Activated naive CD4-positive, alpha-beta T cell treated with Interleukin-2 at 50 U/mL for 16 hours (primary cell): ENCODE measurements at places on chromosomes 13 and 19.

DNA sequence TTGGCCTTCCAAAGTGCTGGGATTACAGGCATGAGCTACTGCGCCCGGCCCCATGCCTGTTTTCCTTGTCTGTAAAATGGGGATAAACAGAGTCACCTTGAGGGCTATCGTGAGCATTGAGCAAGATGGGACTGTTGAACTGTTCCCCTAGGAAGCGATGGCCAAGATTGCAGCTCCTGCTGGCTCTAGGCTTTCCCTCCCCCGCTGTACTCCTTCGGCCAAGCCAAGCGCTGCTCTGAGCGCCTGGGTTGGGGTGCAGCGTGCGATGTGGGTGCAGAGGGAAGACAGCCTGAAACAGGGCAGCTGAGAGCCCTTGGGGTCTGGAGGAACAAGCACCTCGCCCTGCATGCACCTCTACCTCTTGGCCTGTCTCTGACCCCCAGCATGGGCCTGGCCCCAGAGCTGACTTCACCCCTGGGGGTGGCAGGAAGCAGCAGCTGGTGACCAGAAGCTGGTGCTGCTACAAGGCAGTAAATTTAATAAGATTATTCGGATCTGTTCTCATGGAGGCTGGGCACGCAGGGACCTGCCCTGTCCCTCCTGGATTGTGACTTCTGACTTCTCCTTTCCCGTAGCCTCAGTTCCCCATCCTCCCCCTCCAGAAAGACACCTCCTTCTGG, 5.3 kb downstream of the GNG8 start:
- no peak for DNase-seq

GRCh38 chr13:56713656-56714055, 427.1 kb upstream of the PRR20A start:
- no peak for DNase-seq

DNA sequence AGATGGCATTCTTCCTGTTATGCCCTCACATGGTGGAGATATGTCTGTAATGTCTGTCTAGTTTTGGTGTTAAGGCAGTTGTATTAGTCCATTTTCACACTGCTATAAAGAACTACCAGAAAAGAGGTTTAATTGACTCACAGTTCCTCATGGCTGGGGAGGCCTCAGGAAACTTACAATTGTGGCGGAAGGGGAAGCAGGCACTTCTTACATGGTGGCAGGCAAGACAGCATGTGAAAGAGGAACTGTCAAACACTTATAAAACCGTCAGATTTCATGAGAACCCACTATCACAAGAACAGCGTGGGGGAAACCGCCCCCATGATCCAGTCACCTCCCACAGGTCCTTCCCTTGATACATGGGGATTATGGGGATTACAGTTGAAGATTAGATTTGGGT, 3.2 kb downstream of the ZNF441 start:
- DNase-seq = no peak

- no peak for DNase-seq
Measured at GRCh38 chr13:48161530-48162179, 66.8 kb upstream of the MED4 start.

DNA sequence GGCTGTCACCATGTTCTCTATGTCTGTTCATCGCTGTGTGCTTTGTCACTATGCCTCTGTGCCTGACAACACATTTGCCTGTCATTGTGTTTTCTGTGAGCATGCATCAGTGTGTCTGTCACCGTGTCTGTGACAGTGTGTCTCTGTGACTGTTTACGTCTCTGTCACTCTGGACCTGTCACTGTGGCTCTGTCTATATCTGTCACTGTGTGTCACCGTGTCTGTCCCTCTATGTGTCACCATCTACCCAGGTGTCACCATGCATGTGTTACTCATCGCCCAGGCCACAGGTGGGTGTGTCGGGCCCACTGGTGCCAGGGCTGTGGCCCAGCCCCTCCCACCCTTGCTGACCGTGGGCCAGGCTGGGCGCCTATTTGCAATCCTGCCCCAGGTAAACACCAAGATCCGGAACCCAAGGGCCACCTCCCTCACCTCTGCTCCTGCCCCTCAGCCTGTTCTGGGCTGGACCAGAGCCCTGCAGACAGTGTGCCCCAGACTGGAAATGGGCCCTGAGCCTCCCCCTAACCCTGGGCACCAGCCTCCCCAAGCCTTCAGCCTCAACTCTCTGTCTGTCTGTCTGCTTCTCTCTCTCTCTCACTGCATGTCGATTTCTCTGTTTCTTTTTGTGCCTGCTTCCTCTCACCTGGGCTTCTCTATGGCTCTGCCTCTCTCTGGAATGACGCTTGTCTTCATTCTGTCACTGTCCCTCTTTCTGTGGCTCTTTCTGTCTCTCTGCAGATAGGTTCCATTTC, 7.7 kb downstream of the IRF2BP1 start:
- no peak for DNase-seq

DNA sequence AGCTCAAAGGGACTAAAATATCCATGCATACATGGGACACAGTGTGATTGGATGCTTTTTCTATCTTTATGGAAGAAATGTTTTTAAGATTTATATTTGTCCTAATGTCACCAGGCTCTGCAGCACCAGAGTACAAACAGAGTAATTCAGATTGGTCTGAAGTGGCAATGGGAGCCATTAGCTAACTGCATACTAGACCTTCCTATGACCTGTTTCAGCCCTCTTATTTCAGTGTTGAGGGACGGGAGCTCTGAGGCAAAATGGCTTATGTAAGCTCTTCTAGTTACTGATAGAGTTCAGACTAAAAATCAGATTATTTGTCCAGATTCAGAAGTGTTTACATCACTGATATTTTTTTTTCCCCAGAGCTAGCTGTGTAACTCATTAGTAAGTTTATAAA, 4.9 kb downstream of the SLAIN1 start:
- no peak for DNase-seq

GRCh38 chr19:6233827-6234511, 45.8 kb downstream of the MLLT1 start:
- DNase-seq = no peak

GRCh38 chr19:42424712-42425131, 2.5 kb downstream of the LIPE start:
- DNase-seq = no peak

DNA sequence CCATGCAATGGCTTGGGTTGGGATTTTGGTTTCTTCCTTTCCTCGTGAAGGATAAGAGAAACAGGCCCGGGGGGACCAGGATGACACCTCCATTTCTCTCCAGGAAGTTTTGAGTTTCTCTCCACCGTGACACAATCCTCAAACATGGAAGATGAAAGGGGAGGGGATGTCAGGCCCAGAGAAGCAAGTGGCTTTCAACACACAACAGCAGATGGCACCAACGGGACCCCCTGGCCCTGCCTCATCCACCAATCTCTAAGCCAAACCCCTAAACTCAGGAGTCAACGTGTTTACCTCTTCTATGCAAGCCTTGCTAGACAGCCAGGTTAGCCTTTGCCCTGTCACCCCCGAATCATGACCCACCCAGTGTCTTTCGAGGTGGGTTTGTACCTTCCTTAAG, 24.1 kb downstream of the SPC24 start:
- no peak for DNase-seq

DNA sequence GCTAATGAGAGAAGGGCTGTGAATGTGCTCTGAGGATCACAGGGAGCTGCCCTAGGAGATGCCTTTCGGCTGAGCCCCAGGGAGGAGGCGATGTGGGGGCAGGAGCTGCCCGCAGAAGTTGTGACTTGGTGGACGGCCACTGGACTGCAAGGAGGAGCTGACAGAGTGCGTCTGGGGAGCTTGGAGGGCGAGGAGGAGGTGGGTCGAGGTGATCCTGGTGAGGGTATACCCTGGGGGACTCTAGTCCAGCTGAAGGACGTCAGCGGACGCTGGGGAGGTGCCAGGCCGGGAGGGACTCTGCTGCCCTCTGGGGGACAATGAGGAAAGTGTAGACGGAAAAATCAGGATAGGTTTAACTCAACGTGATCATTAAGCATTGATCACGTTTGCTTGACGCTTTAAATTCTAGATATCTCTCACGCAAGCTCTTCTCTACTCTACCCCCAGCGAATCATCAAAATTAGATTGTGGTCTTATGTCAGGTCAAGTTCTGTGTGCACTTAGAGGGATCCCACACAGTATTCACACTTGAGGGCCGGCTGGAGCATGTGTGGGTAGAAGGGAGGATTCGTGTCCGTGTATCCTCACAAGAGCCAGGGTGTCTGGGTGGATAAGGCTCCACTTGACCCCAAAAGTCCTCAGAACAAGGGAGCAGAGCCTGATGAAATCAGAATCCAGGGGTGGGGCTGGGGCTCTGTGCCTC, 3.3 kb upstream of the CEACAM7 start:
- peak; percentile 12 for DNase-seq

DNA sequence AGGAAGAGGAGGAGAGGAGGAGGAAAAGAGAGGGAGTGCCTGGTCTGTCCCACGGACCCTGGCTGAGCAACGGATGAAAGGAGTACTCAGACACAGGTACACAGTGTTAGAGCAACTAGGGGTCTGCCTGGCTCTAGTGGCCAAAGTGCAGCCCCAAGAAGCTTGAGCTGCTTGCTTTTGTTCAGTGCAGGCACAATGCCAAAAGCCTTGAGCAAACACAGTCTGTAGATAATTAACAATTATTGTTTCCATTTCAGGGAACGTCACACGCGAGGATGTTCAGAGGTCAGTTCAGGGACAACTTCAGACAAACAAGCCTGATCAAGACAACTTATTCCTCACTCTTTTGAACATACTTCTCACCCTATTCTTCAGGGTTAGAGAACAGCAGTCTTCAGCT, 32.2 kb upstream of the ZNF726 start:
- no peak for DNase-seq

GRCh38 chr13:112885242-112885781, 83.7 kb upstream of the MCF2L start:
- DNase-seq = no peak

DNA sequence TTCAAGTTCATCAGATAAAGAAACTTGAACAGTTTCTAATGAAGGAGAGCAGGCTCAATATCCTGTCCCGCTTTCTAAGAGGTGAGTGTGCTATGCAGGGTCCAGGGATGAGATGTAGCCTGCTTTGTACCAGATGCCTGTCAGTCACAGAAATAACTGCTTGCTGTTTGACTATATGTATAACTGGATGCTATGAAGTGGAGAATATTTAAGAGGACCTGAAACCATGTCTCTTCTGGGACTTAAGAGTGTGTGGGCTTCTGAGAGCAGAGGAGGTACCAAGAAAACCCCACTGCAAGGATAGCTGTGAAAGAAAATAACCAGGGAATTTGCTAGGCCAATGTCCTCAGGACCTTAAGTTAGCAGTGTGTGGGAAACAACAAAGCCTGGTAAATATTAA, 246.3 kb upstream of the RFC3 start:
- DNase-seq = no peak

DNA sequence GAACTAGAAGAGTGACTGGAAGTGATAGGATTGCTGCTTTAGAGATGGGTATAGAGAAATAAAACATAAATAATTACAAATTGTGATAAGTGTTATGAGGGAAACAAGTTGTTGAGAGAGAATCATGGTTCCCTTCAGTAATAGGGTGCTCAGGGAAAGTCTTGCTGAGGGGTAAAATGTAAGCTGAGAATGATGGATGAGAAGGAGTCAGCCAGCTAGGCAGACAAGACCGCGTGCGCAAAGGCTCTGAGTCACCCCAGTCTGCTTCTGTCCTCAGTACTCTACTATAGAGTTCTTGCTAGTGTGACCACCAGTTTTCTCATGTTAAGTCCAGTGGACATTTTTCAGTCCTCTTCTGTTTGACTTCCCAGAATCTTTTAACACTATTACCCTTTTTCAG, 39.5 kb downstream of the PCCA start:
- no peak for DNase-seq

- DNase-seq = no peak
Measured at GRCh38 chr13:48210178-48210577, 22.8 kb upstream of the ITM2B start.

GRCh38 chr13:80048030-80048429, 292.9 kb downstream of the SPRY2 start:
- no peak for DNase-seq

DNA sequence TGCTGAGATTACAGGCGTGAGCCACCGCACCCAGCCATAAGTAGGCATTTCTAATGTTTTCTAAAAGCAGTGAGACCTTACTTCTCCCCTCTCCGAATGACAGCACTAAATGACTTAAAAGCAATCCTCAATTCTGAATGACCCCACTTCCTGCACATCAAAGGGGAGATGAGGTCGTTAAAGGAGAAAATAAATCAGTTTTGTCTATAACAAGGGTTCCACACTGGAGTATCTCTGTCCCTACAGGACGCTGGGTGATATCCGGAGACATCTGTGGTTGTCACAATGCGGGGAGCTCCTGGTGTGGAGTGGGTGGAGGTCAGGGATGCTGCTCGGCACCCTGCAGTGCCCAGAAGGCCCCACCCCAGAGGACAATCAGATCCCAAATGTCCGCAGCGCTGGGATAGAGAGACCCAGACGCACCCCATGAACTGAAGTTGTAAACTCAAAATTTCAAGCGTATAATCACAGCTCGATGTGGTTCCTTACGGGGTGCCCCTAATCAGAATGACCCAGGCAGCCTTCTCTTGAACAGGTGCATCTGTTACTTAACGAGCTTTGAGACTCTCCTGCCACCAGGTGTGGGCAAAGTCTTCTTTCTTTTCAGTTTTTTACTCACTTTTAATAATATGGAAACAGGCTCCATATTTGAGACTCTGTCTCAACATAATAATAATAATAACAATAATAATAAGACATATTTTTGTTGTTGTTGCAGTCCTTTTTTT, 2.9 kb downstream of the GNG7 start:
- DNase-seq = no peak

GRCh38 chr19:42325896-42326771, 699 bp downstream of the MEGF8 start:
- DNase-seq = peak; percentile 21

DNA sequence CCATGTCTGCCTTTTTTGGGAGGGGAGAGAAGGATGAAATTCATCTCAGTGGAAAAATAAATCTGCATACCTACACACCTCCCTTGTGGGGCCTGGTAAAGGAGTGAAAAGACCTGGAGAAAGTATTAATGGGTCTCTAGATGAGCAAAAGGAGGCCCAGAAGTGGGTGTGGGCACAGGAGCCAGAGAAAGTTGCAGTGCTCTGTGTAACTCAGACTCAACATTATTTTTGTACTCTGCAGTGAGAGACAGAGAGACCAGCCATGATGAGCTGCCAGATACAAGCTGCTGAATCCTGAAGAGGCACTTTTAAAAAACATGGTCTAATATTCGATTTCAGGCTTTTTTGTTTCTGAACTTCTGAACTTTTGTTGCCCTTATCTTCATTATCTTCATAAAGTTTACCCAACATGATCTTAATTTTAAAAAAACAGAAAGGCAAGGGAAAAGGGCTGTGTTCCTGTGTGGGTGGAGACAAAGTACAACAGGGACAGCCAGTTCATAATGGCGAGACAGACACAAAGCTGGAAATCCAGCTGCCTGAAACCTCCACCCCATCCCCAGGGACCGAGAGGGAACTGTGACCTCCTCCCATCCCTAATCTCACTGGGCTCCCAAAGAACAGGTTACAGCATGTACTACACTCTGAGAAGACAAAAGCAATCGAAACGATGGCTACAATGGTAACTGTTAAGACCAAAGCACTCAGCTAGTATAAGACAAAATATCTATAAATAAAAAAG, 77.2 kb downstream of the KLF12 start:
- DNase-seq = no peak

- peak; percentile 45 for DNase-seq
Measured at GRCh38 chr19:16160943-16161560, 12.3 kb downstream of the CIB3 start.

- DNase-seq = peak; percentile 80
Measured at GRCh38 chr19:14048443-14049153, 13.3 kb downstream of the PALM3 start.
